A673 (cell line): ENCODE measurements at places on chromosomes 2 and 18. TPM values are rescaled to one million over a fixed set of nuclear protein-coding genes. Genes with fewer than 3 reads are reported as not detected.

GRCh38 chr2:63789338-63790020, 52.2 kb upstream of the UGP2 start:
- no peak overlapping the region for H3K27ac ChIP-seq
- no peaks in the 10 kb centered on the region for H3K36me3 ChIP-seq
- no peaks in the 10 kb centered on the region for H3K27me3 ChIP-seq
- peak; percentile 15 for DNase-seq

- H3K27me3 ChIP-seq = peaks cover 4% of the 10 kb centered on the region
- no peak for DNase-seq
- no peak overlapping the region for H3K27ac ChIP-seq
Observed at GRCh38 chr18:59619816-59620215, 77.4 kb downstream of the CCBE1 start.

GRCh38 chr2:190443055-190443454, 34.9 kb downstream of the MFSD6 start:
- no peaks in the 10 kb centered on the region for H3K36me3 ChIP-seq
- no peak overlapping the region for H3K27ac ChIP-seq
- H3K27me3 ChIP-seq = no peaks in the 10 kb centered on the region
- DNase-seq = no peak

GRCh38 chr2:979069-979928, 28.6 kb downstream of the SNTG2 start:
- peaks cover 11% of the 10 kb centered on the region for H3K4me1 ChIP-seq
- H3K27me3 ChIP-seq = no peaks in the 10 kb centered on the region
- H3K4me3 ChIP-seq = no peak overlapping the region

DNA sequence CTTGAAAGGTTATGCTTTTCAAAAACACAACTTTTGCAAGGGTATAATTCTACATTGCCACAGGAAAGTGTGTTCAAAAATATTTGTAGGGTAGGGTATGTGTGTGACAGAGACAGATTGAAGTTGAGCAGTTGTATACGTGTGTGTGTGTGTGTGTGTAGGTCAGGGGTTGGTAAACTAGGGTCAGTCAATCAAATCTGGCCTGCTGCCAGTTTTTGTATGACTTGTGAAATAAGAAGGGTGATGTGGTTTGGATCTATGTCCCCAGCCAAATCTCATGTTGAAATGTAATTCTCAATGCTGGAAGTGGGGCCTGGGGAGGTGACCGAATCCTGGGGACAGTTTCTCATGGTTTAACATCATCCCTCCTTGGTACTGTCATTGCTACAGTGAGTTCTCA, 148.2 kb downstream of the CERS6 start:
- DNase-seq = no peak
- no peak overlapping the region for H3K27ac ChIP-seq
- no peak overlapping the region for H3K4me3 ChIP-seq

- no peak for DNase-seq
- H3K27me3 ChIP-seq = no peaks in the 10 kb centered on the region
- no peak overlapping the region for H3K4me3 ChIP-seq
Observed at GRCh38 chr2:225011585-225011984, 30.7 kb downstream of the DOCK10 start.

GRCh38 chr2:96117701-96118588, 1.6 kb upstream of the ADRA2B start:
- no peaks in the 10 kb centered on the region for H3K4me1 ChIP-seq
- no peaks in the 10 kb centered on the region for H3K36me3 ChIP-seq
- no peak for DNase-seq
- H3K4me3 ChIP-seq = no peak overlapping the region

Gene KCNS3
- 12.7 and 15.8 TPM in 2 replicates for total RNA-seq

Gene CFAP65
- total RNA-seq = 0.13 and 0.83 TPM in 2 replicates

Gene ANKZF1
- 30.6 and 39.1 TPM in 2 replicates for total RNA-seq
